ENCODE measurements at places on chromosomes 2 and 18. TPM values are rescaled to one million over a fixed set of nuclear protein-coding genes. Genes with fewer than 3 reads are reported as not detected.

The PFN4 gene
- 0.43 TPM for total RNA-seq

The TDRD15 gene
- total RNA-seq: not detected

The SLC39A10 gene
- 96.9 TPM for total RNA-seq

The HOXD8 gene
- total RNA-seq: not detected

The IL36B gene
- not detected for total RNA-seq

The RGPD4 gene
- total RNA-seq: not detected

The LOXHD1 gene
- total RNA-seq: not detected

The ZBTB7C gene
- under 0.01 TPM for total RNA-seq

The CHST9 gene
- total RNA-seq: not detected

Data from bronchial smooth muscle cell (primary cell).